ENCODE measurements at places on chromosomes 6 and 20.

DNA sequence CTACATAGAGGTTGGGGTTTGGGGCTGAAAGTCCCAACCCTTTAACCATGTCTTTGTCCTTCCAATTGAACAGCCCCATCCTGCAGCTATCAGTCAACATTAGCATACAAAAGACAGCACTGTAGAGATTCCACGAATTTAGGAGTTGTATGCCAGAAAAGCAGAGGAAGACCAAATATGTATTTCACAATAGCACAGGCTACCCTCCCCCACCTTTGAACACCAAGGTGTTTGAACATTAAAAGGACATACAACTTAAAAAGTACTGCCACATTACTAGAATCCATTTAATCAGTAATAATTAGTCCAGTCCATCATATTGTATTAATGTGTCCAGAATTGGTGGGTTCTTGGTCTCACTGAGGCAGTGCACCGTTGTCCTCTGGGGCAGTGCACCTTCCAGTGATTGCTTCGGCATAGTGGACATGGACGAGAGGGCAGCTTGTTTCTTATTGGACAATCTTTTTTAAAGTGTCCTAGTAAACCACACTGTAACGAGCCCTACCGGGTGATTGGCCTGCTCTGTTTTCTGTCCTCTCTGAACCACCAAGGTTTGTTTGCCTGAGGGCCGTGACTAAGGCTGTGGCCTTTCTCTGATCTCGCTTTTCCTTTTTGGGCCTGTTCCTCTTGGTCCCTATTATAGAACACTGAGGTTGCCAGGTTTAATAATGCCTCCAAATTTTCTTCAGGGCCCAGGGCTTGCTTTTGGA, 36.4 kb downstream of the GSTA4 start:
- no peak for DNase-seq

GRCh38 chr20:37935435-37935834, 32.5 kb downstream of the VSTM2L start:
- peak; percentile 15 for DNase-seq

GRCh38 chr6:13725570-13725969, 13.9 kb upstream of the RANBP9 start:
- DNase-seq = no peak

GRCh38 chr6:27149150-27149549, 98.4 kb upstream of the PRSS16 start:
- DNase-seq = no peak

GRCh38 chr6:125197795-125198269, 44.3 kb downstream of the TPD52L1 start:
- peak; percentile 54 for DNase-seq

DNA sequence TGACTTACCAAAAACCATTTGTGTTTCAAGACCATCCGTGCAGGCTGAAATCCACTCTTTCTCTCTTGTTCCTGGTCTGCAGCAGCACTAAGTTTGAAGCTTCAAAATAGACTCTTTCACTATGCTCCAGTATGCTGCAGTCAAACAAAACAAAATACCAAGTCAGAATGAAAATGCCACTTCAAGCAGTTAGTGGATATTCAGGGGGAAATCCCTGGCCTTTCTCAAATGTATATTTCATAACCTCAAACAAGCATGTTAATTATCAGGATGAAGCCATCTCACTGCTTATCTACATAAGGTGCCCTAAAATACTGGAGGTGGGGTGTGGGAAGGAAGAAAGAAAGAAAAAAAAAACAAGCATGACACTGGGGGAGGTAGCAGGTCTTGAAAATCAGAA, 103.5 kb downstream of the ATXN1 start:
- no peak for DNase-seq

DNA sequence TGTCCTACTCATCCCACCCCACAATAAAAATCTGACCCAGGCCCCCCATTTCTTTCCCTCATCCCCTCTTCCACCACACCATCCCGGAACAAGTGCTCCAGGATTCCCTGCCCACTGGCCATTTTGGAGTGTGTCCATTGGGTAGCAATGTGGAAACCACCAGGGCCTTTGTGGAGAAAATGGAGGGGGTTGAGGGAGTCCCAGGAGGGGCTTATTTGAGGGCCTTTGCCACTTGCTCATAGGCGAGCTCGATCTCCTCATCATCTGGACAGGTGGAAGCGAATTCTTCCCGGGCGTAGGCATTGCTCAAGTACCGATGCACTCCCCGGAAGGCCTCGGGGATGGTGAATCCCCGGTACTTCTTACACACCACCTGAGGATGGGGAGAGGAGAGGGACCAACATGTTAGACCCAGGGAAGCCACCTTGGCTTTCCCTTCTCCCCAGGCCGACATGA, 1.6 kb upstream of the DDAH2 start:
- no peak for DNase-seq

- no peak for DNase-seq
These were observed 87.5 kb downstream of the PREX1 start for GRCh38 chr20:48740292-48740649.

DNA sequence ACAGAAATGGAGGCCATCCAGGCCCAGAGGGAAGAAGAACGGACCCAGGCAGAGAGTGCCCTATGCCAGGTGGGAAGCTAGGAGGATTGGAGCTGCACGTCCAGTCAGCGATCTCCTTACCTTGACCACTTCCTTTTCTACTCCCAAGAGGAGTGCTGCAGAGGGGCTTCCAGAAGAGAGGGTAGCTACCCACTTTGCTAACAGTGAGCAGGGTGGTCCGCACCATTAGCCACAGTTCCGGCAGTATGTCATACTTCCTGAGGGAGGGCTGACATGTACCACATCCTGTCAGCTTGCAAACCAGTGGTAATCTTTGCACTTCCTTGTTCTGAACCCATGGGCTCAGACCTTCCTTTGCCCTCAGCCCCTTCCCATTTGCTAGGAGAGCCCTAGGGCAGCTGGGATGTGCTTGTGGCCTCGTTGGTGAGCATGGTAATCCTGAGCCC, 35.4 kb downstream of the CEP250 start:
- no peak for DNase-seq

DNA sequence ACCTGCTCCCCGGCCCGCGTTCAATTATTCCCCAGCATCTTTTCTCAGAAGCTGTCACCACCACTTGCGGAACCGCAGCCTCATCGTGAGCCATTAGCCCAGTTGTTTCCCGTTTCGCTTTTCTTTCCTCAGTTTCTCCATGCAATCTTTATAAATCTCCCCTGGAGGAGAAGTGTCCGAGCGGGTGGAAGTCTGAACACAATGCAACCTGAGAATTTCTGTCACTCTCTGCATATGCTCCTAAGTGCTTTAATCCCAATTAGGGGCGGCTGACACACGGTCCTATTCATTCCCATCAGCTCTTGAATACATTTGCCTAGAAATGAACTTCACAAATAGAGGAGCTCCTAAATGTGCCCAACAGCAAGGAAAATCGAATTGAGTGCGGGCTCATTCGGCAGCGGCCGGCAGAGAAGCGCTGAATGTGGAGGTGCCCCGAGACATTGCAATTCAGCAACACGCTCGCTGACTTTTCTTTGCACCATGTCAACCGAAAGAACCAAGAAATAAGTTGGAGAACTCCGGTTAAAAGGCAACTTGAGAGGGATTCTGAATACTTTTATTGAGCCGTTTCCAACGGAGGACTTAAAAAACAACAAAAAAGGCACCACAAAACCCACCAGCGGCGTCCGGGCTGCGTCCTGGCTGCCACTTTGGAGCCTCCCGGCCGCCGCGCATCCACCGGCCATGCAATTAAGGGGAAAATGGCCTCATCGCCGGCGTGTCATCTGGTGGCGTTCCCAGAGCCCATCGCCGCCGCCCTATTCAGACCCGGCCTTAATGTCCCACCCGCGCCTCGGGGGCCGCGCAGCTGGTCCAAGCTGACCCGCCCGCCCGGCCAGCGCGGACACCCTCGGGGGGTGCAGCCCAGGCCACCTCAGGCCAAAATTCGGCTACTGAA, 3.9 kb upstream of the PRDM13 start:
- no peak for DNase-seq

- no peak for DNase-seq
These were observed 54.3 kb downstream of the SLC22A23 start for GRCh38 chr6:3402310-3403237.

- no peak for DNase-seq
These were observed 135.0 kb downstream of the CLIC5 start for GRCh38 chr6:45880676-45881075.

DNA sequence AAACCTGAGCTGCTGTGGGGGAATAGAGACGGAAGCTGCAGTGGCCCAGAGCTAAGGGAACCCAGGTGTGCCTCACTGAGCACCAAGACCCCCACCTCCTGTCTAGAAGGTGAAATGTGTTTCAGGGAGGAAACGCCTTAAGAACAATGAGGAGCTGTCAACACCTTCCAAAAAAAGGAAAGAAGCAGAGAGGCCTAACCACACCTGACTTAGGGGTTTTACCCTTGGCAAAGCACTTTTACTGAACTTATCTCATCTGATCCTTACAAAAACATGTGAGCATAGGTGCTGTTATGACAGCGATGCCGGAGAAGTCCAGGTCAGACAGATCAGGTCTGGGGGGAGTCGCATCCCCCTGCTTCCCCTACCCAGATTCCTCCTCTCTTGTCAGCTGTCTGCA, 16.1 kb upstream of the CDKN1A start:
- DNase-seq = no peak

DNA sequence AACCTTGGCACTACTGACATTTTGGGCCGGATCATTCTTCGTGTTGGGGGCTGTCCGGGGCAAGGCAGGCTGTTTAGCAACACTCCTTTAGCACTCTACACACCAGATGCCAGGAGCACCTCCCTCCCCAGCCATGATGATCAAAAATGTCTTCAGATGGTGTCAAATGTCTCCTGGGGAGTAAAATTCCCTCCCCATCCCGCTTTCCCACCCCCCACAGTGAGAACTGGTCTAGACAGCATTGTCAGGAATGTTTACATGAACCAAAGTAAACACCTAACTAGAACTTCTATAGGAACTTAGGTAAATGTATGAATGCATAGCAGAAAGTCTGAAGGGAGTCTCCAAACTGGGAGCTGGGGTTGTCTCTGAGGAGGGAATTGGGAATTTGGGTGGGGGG, 70.0 kb upstream of the TOP1 start:
- DNase-seq = peak; percentile 23

- DNase-seq = no peak
These were observed 325.7 kb downstream of the SAMD5 start for GRCh38 chr6:147834084-147834776.

DNA sequence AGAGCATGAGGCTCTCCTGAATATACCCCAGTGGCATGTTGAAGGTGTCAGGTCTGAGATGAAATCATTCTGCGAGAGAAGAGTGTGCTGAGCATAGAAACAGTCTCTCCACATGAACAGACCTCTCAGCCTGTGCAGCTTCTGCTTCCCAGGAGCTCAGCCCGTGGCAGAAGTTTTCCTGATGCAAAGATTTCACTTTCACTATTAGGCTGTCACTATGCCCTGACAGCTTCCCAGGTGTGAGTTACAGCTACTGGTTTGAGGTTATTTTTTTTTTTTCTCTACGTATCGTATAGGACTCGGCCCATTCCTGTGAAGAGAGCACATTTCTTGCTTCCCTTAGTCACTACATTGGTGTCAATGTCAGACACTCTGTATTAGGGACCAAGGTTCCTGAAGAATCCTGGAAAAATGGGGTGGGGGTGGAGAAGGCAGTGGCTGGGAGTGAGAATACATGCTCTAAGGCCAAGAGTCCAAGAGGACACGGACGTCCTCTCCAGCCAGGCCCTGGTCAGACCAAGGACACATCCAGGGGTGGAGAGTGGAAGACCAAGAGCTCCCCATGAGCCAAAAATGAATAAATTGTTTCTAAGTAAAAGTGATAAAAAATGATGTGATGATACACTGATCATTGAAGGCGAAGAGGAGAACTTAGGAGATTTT, 121.2 kb upstream of the AKAP12 start:
- DNase-seq = no peak

GRCh38 chr20:34824452-34824805, 1.0 kb downstream of the NCOA6 start:
- DNase-seq = peak; percentile 57

DNA sequence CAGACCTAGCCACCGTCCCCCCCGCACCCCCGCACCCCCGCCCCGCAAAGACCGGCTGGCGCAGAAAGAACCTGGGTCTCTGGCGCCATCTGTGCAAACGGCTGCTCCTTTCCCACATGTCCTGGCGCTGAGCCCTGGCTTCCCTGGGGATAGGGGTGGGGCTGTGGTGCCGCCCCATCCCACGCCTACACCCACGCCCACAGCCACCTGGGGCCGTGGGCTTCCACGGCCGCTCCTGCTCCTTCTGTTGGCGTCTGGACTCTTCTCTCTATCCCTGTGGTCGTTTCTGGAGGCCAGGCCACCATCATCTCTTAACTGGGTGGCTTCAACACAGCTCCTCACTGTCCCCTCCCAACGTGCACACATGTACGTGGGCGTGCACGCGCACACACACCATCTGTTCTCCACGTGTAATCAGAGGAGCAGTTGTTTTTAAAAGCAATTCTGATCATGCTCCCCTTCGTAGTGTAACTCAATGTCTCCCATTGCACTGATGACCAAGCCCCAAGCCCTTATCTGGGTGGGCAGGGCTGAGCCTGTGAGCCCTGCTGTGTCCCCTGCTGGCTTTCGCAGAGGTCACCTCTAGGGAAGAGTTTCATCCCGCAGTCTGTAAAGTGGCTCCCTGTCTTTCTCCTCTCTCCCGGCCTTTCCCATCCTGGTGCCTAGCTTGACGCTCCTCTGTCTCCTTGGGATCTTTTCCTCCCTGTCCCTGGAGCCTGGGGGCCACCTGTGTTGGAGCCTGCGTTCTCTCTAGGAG, 31.9 kb upstream of the FAM83D start:
- DNase-seq = no peak

- no peak for DNase-seq
These were observed 660 bp downstream of the STXBP5 start for GRCh38 chr6:147204843-147205311.

DNA sequence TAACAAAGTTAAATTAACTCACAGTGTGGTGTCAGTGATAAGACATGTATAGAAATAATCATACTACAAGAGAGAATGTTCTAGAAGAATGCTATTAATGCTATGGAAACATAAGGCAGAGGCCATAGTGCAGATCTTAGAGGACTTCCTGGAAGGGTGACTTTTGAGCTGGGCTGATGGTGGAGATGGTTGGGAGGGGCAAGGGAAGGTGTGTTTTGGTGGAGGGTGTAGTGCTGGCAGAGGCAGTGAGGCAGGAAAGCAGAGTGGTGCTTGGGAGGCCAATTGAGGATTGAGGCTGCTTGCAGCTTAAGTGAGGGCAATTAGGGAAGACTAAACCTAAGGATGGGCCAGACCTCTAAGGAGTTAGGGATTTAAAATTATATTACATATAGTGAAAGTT, 58.5 kb upstream of the FNDC1 start:
- DNase-seq = no peak

- DNase-seq = no peak
These were observed 821.1 kb upstream of the FLRT3 start for GRCh38 chr20:15158533-15158932.
